ENCODE measurements at places on chromosomes 12 and 14.

DNA sequence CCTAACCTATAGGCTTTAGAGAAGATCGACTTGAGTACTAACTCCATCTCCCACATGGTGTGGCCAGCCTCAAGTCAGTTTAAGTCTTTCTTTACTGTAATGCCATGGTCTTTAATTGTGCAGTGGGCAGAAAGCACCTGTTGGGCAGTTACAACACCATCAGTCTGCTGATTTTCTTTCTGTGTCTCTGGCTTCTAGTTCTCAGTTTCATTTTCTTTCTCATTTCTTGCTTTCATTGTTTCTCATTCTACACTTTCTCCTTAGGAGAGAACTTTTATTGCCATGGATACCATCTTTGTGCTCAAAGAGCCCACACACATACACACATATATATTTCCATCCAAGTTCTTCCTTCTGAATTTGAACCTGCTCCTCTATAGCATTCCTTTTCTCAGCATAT, 96.1 kb upstream of the SLC16A7 start:
- no peak for DNase-seq

- no peak for DNase-seq
Measured at GRCh38 chr14:70908935-70909641, 1.8 kb downstream of the PCNX1 start.

DNA sequence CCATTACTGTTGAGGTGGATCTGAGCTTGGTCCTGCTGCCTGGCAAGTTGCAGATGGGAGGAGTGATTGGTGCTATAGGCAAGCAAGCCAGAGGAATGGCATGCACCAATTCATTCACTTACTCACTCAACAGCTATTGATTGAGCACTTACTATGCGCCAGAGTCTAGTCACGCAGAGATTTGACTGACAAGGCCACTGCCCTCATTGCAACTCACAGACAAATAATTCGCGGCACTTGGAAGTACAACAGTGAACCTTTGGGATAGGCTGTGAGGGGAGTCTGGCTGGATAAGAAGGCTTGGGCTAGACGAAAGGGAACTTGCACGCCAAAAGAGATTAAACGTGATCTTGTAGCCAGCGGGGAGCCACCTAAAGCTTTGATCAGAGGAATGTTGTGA, 96.2 kb downstream of the NEDD1 start:
- no peak for DNase-seq

DNA sequence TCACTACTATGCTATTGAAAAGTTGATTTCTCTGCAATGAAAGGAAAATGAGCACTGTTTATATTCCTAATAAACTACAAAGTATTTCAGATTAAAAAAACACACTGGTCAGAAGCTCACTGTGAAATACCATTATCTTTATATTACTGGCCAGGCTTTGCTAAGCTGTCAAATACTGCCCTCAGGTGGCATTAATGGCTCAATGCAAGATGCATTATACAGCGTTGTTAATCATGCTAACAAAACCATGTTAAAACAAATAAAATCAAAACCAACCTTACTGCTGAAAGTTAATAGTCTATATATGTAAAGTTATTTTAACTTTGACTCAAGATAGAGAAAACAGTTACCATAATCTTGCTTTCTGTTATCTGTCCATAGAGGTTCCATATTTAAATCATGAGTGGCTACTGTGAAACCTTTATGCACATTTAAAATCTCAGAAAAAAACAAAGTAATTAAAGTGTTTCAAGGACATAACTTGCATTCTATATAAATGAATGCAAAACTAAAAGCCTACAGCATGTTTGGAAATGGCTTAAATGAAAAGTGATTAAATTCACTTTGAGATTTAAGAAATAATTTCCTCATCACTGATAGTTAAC, 121.7 kb downstream of the RALGAPA1 start:
- no peak for DNase-seq

DNA sequence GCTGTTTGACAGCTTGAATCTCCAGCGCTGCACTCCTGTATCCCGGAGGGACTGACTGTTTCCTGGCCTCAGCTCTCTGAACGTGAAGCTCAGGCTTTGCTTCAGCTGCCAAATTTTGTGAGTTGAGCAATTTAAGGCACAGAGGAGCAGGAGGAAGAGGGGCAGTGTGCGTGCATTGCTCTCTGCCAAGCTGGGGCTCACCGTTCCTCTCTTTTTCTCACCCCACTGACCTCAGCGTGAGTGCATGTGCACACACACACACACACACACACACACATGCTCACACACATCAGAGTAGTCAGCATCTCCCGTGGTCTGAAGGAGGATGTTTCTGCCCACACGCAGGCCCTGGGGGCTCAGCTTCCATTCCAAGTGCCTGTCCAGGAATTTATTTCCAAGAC, 27.8 kb upstream of the BDKRB2 start:
- DNase-seq, result no peak

- no peak for DNase-seq
Measured at GRCh38 chr12:57450057-57450456, 5.0 kb upstream of the INHBE start.

- DNase-seq, result no peak
Measured at GRCh38 chr12:78671295-78671694, 193.3 kb upstream of the SYT1 start.

DNA sequence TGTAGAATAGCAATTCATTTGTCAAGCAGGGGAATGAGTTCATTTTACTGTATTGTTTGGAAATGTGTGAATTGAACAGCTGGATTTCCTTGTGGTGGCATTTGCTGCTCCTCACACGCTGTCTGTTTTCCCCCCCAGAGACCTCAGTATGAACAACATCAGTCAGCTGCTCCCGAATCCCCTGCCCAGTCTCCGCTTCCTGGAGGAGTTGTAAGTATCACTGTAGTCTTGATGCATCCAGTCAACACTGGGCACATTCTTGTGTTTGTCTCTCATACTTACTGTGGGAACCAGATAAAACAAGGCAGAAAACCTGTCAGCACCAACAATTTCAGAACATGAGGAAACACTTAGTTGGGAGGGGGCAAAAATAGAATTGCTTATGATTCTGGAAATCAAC, 64.9 kb downstream of the LGR5 start:
- DNase-seq, result no peak

GRCh38 chr14:45492876-45493275, 239.9 kb upstream of the MIS18BP1 start:
- DNase-seq, result no peak

- DNase-seq, result no peak
Measured at GRCh38 chr12:92176646-92177045, 31.0 kb upstream of the BTG1 start.

- no peak for DNase-seq
Measured at GRCh38 chr14:34943506-34943905, 39.3 kb upstream of the SRP54 start.

- no peak for DNase-seq
Measured at GRCh38 chr14:100117633-100118395, 41.6 kb downstream of the DEGS2 start.

GRCh38 chr12:90954428-90954827, 548 bp downstream of the CCER1 start:
- no peak for DNase-seq

- DNase-seq, result no peak
Measured at GRCh38 chr12:96034621-96035282, 635 bp downstream of the LTA4H start.

DNA sequence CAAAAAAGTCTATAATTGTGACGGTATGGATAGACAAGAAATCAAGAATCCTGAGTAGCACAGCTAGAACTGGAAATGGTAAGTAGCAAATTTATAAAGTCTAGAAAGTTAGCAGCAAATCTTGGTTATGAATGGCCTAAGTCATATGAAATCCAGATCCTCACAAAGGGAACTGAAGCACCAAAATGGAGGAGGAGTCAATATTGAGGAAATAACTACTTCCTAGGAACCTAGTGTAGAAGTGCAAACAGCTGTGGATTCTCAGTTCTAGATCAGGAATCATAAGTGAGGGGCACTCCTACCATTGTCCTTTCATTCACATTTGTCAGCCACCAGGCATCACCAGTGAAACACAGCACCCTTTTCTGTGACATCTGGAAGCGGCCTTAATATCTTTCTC, 202.2 kb upstream of the DCN start:
- no peak for DNase-seq

DNA sequence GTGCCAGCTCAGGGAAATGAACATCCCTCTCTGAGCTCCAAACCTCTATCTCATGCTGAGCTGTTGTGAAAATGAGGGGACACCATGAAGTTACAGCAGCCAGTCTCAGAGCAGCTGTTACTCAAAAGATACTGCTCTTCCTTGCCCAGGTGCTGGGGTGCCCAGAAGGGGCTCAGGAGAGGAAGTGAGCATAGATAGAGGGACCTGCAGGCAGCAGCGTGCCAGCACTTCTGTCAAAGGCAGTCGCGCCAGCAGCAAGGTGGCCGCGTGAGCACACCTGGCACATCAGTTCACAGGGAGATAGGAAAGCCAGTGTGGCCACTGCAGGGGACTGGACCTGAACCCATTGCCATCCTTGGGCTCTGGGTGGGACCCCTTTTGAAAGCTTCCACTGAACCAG, 27.8 kb downstream of the C14orf132 start:
- no peak for DNase-seq

- no peak for DNase-seq
Measured at GRCh38 chr12:54657105-54657607, 9.0 kb upstream of the DCD start.

GRCh38 chr14:92539419-92539818, 25.8 kb downstream of the RIN3 start:
- DNase-seq, result no peak

DNA sequence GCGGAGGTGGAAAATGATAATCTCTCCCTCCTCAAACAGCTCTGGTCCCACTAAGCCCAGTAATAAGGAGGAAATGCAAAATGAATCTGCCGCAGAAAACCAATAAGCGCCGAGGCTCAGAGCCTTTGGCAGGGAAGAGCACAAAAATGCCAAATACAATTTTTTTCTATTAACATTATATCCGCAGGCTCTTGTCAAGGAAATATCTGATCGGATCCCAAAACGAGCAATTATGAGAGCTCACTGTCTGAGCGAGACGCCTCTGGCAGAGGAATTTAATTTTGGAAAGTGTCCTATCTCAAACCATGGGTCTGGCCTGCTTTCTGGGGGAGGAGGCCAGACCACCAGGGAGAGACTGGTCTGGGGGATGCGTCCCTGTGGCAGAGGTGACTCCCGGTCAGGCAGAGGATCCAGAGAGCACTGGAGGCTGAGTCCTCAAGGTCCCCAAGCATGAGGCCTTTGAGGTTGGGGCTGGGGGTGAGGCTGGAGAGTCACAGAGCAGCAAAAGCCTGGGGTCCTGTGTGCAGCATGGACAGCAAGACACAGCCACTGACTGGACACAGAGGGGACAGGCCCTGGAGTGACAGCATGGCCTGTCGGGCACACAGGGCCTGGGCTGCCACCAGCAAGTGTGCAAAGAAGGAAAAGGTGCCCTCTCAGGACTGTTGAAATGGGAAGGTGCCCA, 342.8 kb upstream of the SFSWAP start:
- no peak for DNase-seq

- no peak for DNase-seq
Measured at GRCh38 chr14:102138961-102139285, 774 bp upstream of the WDR20 start.

DNA sequence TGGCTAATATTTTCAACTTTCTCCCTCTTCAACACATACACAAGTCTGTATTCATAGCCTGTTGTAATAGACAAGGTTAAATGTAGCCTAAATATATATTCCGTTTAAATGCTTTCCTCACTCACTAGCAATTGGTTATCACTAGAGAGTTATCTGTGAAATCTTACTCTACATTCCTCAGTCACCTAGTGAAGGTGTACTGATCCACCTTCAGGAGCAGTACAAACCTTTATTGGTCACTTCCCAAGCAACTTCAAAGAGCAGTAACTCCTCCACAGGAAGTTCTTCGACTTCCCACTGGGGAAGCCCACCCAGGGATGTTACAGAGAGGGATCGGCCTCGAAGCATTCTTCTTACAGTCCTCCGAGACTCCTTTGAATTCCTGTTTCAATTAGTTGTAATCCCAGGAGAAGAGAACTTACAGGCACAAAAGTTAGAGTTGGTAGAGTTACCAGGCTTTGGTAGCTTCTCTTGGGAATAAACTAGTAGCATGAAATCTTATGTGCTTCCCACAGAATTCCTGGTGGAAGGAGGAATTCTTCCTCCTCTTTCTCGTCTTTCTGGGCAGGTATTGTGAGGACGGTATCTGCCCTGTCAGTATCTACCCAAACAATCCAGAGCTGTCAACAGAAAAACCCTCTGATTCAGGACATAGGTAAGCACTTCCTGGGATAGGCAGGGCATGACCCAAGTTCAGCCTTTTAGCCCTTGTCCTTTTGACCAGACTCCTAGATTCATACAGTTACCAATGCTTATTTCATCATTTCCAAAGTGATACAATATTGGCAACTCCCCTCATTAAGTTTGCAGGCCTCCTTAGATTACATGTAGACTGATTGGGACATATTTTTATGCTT, at the start of gene GYS2:
GYS2 (minus strand) TSS at position 603 of the 857 bp plus-strand sequence; CDS start at position 348, 255 bp downstream.
- DNase-seq, result no peak

DNA sequence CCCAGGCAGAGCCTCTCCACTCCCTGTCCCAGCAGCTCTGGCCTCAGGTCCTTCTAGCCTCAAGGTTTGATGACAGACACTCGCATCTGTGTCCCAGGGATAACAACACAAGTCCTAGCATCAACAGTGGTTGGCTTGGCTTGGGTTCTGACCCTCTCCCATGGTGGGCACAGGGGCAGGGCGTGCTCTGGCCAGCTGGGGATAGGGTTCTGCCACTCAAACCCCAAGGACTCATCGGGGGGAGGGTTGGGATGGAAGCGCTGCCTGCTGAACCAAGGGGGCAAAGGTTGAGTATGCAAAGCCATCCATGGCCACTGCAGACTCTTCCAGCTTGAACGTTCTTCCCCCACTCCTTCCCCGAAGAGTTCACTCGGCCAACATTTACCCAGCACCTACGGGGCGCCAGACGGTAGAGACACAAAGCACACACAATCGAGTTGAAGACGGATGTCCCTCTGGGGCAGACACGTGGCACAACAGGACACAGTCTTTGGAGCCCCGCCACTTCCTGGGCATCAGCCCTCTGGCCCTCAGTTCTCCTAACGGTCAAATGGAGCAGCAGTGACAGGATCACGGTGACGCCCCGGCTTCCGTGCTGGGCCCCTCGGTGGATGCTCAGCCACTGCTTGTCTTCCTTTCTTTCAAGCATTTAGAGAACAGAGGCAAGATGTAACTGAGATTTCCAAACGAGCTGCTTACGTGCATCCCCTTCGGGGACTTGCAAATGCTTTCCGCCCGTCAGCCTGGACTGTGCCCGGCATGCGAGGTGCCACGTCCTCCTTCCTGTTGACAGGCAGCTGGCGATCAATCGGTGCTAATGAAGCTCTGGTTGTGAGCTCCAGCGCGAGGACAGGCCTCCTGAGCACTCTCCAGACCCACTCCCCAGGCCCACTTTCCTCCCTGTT, 42.6 kb downstream of the DLK1 start:
- no peak for DNase-seq
